ENCODE measurements at places on chromosomes 13 and 19.

DNA sequence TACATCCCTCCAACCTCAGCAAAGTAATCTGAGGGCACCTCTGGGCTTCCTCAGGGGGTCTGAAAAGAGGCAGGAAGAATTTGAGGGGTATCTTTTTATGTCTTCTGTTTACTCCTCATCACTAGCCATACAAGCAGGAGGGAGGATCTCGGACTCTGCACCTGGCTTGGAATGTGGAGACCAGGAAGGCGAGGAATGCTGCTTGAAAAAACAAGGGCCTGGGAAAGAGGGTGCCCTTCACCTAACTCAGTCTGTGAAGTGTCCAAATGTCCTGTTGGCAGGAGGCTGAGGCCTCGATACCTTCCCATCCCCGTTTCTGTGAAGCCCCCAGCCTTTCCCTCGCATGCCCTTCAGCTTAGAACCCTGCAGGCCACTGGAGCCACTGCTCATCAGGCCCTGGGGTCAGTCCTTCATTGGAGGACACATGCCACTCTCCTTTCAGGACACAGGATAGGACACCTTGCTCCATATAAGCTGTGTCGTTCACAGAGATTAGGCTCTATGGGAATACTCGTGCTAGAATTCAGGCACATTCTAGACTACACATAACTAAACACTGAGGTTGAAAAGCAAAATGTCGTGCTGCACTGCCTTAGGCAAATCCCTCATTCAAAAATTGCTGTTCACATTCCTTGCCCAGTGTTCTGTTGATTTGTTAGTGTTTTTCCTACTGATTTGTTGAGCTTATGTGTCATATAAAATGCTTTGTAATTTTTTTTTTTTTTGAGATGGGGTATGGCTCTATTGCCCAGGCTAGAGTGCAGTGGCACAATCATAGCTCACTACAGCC, 49.7 kb downstream of the ESD start:
- DNase-seq = no peak

GRCh38 chr13:33319859-33320258, 34.3 kb upstream of the STARD13 start:
- DNase-seq = no peak

GRCh38 chr19:32866564-32867265, 2.9 kb downstream of the SLC7A9 start:
- DNase-seq = no peak

DNA sequence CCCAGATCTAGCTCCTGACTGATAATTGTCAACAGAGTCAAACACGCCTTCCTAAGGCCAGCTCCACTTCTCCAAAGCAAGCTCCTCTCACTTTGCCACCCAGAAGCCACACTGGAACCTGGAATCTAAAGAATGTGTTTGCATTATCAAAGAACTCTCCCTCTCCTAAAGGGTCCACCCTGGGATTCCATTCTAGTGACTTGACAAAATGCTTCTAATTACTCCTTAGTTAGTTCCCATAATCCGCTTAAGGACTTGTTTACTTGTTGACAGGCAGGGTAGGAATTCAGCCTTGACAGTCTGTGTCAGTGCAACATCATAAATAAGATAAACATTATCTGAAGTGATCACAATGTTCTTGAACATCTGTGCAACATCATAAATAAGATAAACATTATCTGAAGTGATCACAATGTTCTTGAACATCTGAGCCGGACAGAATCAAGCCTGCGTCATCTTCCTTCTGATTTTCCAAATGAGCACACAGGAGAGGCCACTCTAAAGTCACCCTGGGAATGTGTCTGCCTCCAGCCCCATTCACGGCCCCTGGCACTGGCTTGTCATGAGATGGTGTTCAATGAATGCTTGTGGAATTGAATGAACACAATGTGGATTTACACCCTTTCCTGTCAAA, 512.1 kb downstream of the IRS2 start:
- DNase-seq = no peak

DNA sequence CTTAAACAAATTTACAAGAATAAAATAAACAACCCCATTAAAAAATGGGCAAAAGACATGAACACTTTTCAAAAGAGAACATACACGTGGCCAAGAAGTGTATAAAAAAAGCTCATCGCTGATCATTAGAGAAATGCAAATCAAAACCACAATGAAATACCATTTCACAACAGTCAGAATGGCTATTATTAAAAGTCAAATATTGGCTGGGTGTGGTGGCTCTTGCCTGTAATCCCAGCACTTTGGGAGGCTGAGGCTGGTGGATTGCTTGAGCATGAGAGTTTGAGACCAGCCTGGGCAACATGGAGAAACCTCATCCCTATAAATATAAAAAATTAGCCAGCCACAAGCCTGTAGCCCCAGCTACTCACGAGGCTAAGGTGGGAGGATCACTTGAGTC, 89.9 kb downstream of the UBL3 start:
- no peak for DNase-seq

DNA sequence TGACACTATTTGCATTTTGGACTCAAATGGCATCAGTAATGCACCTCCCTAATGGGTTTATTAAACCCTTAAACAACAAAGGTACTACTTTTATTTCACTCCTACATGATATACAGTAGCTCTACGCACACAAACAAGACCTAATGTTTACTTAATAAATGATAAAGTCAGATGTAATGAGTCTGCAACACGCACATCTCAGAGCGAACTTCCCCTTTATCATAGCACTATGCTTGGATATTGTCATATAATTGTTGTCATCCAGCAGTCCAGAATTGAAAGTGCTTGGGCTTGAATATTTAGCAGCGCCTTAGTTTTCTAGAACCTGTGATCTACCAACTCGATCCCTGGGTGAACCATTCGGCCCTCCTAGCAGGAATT, 772 bp downstream of the PARP4 start:
- no peak for DNase-seq

GRCh38 chr13:85142351-85142927, 656.8 kb downstream of the SLITRK6 start:
- DNase-seq = no peak

DNA sequence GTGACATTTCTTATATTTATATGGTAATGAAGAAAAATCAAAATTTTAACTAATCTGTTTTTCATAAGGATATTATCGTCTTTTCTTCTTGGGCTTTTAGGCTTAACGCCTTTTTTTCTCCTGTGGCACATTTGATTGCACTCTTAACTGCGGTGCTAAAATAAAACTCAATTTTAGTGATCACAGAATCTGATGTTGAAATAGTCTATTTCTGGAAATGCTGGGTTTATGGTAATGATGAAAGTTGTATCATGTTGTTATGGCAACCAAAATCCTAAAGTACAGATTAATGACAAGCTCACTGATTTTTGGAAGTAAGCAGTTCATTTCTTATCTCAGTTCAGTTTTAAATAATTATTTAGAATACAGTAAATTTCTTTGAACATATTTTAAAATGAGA, 85.3 kb downstream of the COG6 start:
- DNase-seq = no peak

GRCh38 chr13:100208626-100209025, 119.7 kb downstream of the PCCA start:
- DNase-seq = no peak

- no peak for DNase-seq
Observed at GRCh38 chr19:15285896-15286591, 46.3 kb downstream of the BRD4 start.

GRCh38 chr19:50435627-50436026, 2.9 kb downstream of the MYBPC2 start:
- DNase-seq = no peak

GRCh38 chr13:114011226-114011625, 37.4 kb upstream of the C13orf46 start:
- DNase-seq = no peak

GRCh38 chr13:68368922-68369321, 1138.8 kb upstream of the PCDH9 start:
- no peak for DNase-seq

DNA sequence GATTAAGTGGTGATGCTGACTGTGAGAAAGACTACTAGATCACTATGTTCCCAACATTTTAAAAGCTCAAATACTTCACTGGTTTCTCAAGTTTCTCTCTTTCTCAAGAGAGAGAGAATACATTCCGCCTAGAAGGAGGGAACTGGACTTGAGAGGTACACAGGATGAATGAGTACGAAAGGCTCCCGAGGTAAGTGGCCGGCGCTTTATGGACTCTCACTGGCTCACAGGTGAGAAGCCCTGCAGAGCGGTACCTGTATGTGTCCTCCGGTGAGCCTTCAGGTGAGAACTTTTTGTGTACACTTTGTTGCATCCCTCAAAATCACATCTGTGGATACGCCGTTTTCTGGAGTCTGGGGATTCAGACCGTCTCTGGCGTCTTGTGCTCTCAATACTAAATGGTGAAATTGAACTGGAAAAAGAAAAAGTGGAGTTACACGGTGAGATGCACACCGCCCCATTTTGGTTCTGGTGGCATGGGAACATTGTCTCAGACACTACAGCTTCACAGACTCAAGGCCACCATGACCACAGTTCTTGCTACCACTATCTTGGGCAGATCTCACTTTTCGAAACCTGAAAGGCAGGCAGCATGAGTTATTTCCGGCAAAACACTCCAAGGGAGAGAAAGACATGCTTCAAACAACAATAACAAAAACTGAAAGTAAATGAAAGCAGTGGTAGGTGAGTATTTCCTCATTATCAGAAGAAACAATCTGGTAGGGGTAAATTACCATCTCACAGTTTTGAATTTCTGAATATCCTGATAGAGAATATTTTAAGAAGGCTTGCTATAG, 418.9 kb downstream of the KLF12 start:
- peak; percentile 11 for DNase-seq

DNA sequence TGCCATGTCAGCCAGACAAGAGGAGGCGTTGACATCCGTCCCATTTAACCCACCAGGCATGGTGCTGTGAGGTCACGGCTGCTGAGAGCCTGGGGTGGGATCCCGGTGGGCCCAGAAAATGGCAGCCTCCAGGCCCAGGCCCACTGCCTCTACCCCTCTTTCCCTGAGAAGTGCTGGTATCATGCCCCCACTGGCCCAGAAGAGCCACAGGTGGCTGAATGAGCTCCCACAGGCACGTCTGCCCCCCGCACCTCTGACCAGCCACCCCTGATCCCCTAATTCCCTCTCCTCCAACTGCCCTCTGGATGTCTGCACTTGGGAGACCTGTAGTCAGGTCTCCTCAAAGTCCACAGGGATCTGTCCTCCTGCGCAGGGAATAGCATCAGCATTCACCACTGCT, 37.3 kb upstream of the KCTD15 start:
- DNase-seq = no peak

DNA sequence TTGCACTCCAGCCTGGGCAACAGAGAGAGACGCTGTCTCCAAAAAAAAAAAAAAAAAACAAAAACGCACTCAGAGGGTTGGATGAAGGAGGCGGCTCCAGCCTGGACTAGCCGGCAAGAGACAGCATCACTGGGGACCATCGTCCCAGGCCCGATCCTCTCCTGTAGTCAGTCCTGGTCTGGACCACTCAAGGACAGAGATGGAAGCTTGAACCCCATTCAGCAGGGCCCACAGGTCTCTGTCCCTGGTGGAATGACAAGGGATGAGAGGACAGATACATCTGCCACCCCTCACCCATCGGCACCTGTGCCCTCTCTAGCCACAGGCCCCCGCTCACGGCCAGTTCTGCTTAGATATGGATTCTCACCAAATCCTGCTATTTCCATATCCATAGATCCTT, 14.0 kb downstream of the ADGRE5 start:
- no peak for DNase-seq

- DNase-seq = no peak
Observed at GRCh38 chr19:5030136-5030820, 61.4 kb downstream of the KDM4B start.

DNA sequence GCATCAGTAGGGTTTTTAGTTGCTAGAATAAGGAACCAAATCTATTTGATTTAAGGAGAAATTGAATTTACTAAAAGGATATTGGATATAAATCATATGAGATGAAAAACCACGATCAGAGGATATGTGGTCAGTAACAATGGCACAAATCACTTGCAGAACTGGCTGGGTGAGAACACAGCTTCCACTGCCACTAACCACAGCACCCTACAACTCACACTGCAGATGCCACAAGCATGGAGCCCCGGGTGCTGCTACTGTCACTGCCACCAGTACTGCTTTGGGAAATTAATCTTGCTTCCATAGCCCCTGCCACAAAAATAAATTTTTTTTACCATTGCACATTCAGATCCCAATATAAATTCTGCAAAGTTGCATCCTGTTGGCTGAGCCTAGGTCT, 40.6 kb upstream of the KLF12 start:
- no peak for DNase-seq

- no peak for DNase-seq
Observed at GRCh38 chr13:35160896-35161295, 218.8 kb downstream of the NBEA start.

- no peak for DNase-seq
Observed at GRCh38 chr13:105231579-105231978, 1303.9 kb downstream of the EFNB2 start.

DNA sequence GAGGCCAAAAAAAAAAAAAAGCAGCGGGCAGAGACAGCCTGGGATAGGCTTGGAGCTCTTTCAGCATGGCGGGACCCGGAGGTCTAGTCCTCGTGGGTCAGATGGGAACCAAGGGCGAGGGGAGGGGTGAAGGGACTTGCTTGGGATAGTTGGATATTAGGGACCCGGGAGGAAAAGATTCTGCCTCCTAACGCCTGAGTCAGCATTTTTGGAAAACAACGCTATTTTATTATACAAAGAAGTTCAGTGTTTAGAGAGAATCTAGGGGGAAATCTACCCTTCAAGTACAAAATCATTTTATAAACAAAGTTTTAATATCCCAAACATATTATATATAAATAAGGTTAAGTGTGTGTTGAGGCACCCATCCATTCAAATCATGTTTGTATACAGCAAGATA, 156.7 kb downstream of the ZNF536 start:
- DNase-seq = no peak

GRCh38 chr19:17996826-17997316, 11.1 kb upstream of the ARRDC2 start:
- DNase-seq = peak; percentile 72

- DNase-seq = no peak
Observed at GRCh38 chr13:66087269-66087710, 1142.8 kb downstream of the PCDH9 start.

GRCh38 chr13:23572836-23573235, 2.6 kb downstream of the TNFRSF19 start:
- DNase-seq = no peak

DNA sequence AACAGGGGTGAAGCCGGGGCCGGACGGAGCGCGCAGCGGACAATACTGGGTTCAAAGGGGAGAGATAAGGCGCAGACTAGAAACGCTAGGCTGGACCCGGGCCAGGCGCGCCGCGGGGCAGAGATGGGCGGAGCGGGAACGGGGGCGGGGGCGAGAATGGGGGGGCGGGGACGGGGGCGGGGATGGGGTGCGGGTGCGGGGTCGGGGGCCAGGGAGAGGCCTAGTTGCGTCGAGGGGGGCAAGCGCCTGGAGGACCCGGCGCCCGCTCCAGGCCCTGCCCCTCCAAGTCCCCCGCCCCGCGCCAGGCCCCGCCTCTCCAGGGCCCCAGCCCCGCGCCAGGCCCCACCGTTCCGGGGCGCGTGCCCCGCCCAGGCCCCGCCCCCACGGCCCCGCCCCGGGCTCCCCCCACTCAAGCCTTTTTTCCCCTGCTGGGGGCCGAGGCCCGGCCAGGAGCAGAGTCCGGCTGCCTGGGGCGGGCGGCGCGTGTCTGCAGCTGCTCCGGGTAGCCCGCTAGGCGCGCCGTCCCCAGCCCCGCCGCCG, at the start of gene CERS4:
Gene CERS4, plus strand, starts transcription at position 449 of the 540 bp plus-strand sequence. CDS start 41,707 bp downstream, outside the sequence.
- DNase-seq = peak; percentile 74

Data from stimulated activated CD4-positive, alpha-beta T cell treated with anti-CD3 and anti-CD28 coated beads, Interleukin-4, amount 100 ng/mL, for 4 hours (primary cell).